NCI-H2107 (cell line): ENCODE measurements at places on chromosomes 4 and X.

- no peak for DNase-seq
These were observed 95.3 kb upstream of the HPRT1 start for GRCh38 chrX:134364711-134365110.

DNA sequence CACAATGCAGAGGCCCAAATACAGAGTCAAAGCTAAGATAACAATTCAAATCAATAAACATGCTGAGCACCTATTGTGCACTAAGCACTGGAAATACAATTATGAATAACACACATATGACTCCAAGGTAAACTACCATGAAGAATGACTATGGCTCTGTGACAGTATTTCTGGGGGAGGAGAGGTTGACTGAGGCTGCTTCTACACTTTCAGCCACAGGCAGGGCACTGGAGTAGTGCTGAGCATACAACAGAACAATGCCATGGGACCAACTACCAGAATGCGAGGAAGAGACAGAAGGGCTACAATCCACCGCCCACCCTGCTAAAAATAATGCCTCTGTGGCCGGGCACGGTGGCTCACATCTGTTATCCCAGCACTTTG, 13.7 kb downstream of the TEC start:
- DNase-seq, result no peak

DNA sequence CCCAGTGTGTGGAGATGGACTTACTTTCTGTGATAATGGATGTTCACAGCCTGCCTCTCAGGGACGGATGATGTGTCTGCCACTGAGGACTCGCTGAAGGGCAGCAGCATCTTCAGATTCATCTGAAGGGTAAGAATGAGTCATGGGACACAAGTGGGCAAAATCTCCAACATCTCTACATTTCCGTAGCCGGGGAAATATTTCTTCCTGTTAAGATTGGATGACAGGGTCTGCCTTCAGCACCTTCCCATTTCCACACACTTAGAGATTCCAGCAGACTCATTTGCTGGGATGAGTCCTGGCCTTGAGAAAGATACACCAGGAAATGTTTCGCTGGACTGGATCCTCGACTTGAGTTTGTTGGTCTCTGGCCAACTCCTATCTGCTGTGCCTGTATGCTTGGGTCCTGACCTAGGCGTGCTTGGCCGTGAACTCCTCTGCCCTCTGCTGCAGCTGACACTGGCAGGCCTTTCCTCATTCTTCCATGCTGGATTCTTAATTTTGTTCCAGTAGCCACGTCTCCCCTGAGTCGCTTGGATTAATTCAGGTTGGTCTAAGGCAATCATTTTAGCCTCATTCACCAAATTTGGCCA, 46.5 kb upstream of the SOD3 start:
- no peak for DNase-seq

- DNase-seq, result peak; percentile 94
These were observed at the start of gene SAT1 for GRCh38 chrX:23782863-23783588. Gene SAT1, plus strand, starts transcription at chrX:23783173. Its CDS starts 179 bp downstream, at chrX:23783352.

DNA sequence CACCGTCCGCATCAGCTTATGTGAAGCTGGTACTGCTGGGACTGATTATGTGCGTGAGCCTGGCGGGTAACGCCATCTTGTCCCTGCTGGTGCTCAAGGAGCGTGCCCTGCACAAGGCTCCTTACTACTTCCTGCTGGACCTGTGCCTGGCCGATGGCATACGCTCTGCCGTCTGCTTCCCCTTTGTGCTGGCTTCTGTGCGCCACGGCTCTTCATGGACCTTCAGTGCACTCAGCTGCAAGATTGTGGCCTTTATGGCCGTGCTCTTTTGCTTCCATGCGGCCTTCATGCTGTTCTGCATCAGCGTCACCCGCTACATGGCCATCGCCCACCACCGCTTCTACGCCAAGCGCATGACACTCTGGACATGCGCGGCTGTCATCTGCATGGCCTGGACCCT, 5.5 kb upstream of the TSPYL2 start:
- no peak for DNase-seq

GRCh38 chrX:9913146-9913433, 54.1 kb upstream of the CLDN34 start:
- no peak for DNase-seq

DNA sequence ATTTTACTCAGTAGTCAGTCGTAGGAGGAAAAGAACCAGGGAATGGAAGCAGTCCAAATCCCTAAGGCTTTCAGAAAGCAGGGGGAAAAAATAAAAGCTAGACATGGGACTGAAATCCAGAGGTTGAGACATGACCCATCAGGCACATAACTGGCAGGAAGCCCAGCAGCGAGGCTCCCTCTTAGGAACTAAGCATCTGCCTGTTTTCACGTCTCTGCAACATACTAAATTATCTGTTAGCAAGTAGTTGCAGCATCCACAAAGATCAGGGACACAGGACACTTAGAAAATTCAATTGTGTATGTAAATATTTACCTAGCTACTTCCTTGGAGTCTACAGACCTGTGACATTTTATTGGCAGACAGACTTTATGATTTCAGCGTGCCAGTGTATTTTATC, 118.0 kb upstream of the EDNRA start:
- no peak for DNase-seq

DNA sequence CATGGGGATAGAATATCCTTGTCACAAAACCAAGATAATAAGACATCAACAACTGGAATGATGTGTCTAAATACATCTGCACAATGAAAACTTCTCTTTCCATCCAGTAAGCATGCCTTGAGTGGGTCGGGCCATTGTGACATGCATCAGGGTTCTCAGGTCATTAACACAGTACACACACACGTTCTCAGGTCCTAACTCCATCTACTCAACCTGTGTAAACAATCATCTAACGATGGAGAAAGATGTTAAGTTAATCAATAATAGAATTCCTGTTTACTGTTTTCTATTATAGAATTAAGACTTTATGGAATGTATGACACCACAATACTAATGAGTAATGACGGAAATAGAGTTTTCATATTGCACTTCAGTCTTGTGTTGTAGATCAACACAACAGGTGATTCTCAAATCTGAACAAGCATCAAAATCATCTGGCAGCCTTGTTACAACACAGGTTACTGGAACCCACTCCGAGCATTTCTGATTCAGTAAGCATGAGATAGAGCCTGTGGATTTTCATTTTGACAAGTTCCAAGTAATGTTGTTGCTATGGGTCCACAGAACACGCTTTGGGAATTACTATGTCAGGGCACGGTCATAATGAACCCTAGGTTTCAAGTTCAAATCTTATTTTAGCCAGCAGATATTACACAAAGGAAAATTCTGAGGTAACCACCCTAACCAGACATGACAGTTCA, 315.8 kb upstream of the TEX13C start:
- no peak for DNase-seq

DNA sequence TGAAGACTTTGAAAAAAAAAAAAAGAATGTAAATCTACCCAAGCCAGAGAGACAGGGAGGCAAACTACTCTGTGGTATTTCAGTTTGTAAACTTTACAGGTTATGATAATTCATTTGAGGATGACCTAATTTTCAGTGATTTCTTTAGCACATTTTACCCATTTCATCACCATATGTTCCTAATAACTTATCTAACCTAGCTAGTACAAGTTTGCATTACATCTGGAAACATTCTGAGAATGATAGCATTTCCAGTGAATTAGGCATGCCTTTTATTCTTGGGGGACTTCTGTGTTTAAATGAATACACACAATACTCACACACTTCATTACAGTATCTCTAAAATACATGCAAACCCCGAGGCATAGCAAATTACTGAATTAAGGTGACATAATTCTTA, 1055.5 kb downstream of the PCDH18 start:
- no peak for DNase-seq

GRCh38 chr4:92387459-92388069, 83.8 kb downstream of the GRID2 start:
- no peak for DNase-seq

DNA sequence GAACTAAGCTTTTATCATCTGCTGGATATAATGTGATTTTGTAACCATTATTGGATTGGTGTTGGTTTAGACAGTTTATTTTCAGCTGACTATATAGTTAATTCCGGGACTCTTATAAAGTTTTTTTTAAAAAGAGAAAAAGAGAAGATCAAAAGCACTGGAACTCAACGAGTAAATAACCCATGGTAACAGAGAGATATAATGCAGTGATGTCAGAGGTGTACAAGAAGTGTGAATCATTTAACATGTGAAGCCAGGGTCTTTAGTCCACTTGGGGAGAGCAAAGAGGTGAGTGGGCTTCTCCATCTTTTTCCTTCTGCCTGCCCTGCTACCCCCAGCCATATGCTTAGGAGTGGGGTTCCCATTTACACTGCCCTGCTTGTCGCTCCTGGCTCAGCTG, 3.2 kb downstream of the TMEM165 start:
- DNase-seq, result no peak

GRCh38 chr4:173288698-173289352, 45.3 kb downstream of the HMGB2 start:
- DNase-seq, result no peak

DNA sequence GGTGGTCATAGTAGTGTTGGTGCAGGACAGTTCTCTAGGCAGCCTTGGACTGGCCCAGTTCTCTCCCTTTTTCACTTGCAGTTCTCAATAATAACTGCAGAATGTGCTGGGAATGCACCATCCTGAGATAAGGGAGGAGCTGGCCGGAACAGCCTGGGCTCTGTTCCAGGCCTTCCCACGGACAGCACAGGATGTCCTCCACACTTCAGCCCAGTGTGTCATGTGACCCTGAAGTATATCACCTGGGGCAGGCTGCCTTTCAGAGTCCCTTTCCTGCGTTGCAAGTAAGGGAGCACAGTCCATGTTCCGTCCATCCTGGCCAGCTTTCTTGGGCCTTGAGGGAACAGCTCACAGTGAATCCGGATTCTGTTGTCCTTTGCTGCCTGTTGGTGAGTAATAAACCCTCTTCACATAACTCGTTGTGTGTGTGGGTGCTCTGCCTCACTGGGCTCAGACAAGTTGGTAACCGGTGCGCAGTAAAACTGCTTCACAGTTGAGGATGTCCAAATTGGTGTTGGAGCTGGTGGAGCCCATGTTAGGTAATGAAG, 32.3 kb upstream of the BBS12 start:
- no peak for DNase-seq

- DNase-seq, result no peak
These were observed 162.8 kb upstream of the PRDX4 start for GRCh38 chrX:23504540-23504884.

- DNase-seq, result no peak
These were observed 13.4 kb upstream of the NHS start for GRCh38 chrX:17361620-17362019.

GRCh38 chrX:136163689-136164088, 16.4 kb downstream of the FHL1 start:
- no peak for DNase-seq

GRCh38 chr4:41303372-41304118, 46.8 kb downstream of the UCHL1 start:
- no peak for DNase-seq
